Hindlimb muscle (tissue), 1 donor: ENCODE measurements at places on chromosomes 12 and 14. TPM values are rescaled to one million over a fixed set of nuclear protein-coding genes. Genes with fewer than 3 reads are reported as not detected.

The IRAK3 gene
- 5.9 TPM for polyA plus RNA-seq

The PTGDR gene
- 0.37 TPM for polyA plus RNA-seq

The SMOC1 gene
- 4.2 TPM for polyA plus RNA-seq

The KRT83 gene
- polyA plus RNA-seq = not detected

The TSPAN19 gene
- not detected for polyA plus RNA-seq

The IGF1 gene
- polyA plus RNA-seq = 21.8 TPM

The NPAS3 gene
- 3.8 TPM for polyA plus RNA-seq

The TEDC1 gene
- polyA plus RNA-seq = 5.1 TPM

The CLEC14A gene
- polyA plus RNA-seq = 24.4 TPM

The ADAMTS20 gene
- polyA plus RNA-seq = 0.72 TPM

The HOTAIR gene
- 7.6 TPM for polyA plus RNA-seq

The FAM186B gene
- polyA plus RNA-seq = 2.7 TPM

The POTEG gene
- polyA plus RNA-seq = not detected

The MIP gene
- polyA plus RNA-seq = not detected

The PLA2G1B gene
- not detected for polyA plus RNA-seq

The GPX2 gene
- polyA plus RNA-seq = 0.67 TPM

The HOXC10 gene
- polyA plus RNA-seq = 57.9 TPM

The SCYL2 gene
- polyA plus RNA-seq = 27.3 TPM

The ART4 gene
- polyA plus RNA-seq = 0.22 TPM

The NOXRED1 gene
- polyA plus RNA-seq = 0.48 TPM

The RFLNA gene
- 6.9 TPM for polyA plus RNA-seq

DNA sequence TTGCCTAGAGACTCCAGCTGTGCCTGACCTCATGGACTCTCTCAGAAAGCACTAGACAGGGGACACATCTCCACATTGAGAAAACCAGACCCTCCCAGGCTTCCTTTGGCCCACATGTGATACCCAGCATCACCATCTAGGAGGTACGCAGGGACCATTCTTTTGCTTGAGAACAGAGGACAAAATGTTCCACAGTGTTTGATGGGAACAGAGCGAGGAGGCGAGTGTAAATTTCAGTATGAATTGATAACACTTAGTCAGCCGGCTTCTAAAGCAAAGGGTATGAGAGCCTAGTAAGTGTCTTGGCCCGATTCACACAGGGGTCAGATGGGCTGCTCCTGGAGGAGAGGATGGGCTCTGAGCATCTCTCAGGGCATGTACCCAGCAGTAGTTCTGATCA lies 1052.4 kb downstream of the BCL11B start:
- DNase-seq = no peak

GRCh38 chr14:55446127-55446736 lies 5.8 kb upstream of the TBPL2 start:
- peak; percentile 47 for DNase-seq

DNA sequence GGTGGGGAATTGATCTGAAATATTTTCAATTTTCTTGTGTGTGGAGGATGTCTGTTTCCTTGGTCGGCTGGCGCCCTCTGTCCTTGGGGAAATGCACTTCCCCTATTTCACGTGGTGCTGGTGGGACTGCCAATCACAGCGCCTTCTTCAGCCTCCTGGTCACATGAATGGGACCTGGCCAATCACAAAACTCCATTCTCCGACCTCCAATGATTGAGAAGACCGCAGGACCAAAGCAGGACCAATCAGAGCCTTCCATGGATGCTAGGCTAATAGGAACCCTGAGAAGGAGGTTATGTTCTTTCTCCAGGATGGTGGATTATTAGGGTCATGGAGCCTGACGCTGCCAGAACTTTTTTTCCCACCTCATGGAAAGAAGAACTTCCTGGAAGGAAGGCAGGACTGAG lies 188.7 kb downstream of the TTC8 start:
- no peak for DNase-seq

DNA sequence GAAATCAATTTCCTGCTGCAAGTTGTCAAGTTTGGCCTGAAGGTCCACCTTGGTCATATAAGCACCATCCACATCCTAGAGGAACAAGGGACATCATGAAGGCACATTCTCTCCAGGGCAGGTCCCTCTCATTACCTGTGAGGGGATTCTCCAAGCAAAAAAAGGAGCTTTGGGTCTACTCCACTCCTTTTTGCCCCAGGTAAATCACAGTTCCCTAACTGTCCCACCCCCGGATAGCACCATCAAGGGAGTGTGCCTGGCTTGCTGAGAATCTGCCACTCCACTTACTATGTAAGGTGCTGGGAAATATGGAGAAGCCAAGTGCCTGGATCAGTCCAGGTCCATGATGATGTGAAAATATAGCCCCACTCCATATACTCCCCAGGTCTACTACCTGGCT lies 2.5 kb downstream of the KRT1 start:
- DNase-seq = no peak

GRCh38 chr12:25884024-25884919 lies 74.2 kb upstream of the RASSF8 start:
- DNase-seq = no peak

GRCh38 chr14:94805680-94806288 lies 35.9 kb upstream of the GSC start:
- DNase-seq = peak; percentile 70

DNA sequence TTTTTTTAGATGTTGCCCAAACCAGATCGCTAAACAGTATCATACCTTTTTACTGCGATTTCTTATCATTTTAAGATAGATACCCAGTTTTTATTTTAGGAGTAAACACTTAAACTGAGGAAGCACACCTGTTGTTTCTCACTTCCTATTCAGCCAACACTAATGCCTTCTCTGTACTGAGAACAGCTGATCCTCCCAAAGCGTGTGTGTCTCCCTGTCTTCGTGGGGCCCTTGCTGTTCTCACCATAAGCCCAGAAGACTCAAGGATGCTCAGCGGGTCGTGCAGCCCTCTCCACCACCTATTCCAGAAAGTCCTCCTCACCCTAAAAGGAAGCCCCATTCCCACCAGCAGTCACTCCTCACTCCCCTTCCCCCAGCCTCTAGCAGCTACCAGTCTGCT lies 14.8 kb downstream of the PPP2R5C start:
- DNase-seq = no peak

- DNase-seq = no peak
These were observed 375.0 kb downstream of the DPF3 start for GRCh38 chr14:72518809-72519377.

- no peak for DNase-seq
These were observed 405.4 kb downstream of the DPF3 start for GRCh38 chr14:72488514-72488913.

GRCh38 chr12:23001487-23001886 lies 376.5 kb downstream of the ETNK1 start:
- DNase-seq = no peak

DNA sequence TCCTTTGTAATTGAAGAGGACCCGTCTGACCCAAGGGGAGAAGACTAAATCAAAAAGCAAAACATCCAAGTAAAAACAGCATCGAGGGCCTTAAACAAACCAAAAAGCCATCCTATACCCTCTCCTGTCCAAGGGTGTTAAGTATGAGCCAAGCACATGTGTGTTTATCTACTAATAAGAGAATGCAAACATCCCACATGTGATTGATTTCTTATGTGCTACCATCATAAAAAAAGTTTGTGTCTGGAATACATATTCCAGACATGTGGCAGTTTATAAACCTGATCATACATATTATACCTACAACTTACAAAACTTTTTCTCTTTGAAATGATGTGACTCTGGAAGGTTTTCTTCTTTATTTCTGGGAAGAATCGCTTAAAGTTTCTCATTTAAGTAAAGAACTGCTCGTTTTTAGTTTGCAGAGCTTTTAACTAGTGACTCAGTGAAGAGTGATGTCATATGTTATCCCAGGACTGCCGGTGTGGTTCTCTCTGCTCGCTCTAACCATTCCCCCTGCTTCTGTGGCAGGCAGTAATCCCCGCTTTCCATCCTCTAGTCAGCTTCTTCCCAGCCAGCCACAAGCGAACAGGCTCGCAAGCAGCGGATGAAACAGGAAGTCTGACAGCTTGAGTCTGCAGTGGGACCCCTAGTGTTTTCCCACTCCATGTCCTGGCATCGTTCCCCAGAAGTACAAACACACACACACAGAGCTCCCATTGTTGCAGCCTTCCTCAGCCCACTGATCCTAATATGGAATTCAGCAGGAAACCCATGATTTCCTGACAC lies 431 bp upstream of the RHOJ start:
- peak; percentile 93 for DNase-seq

DNA sequence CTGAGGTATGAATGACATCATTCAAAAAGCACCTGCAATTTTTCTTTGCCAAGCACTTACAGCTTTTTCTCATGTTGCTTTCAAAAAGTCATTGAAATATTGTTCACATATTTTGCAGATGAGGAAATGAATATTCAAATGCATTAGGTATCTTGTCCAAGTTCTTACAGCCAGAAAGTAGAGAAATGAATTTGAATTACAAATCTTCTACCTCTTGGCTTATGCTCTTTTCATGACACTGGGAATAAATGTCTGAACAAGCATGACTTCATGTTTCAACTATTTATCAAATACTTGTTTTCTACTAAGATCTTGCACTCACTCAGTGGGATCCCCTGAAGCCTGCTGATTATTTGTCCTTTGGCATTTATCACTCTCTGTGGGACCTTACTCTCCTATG lies 267.2 kb upstream of the BTG1 start:
- peak; percentile 36 for DNase-seq

DNA sequence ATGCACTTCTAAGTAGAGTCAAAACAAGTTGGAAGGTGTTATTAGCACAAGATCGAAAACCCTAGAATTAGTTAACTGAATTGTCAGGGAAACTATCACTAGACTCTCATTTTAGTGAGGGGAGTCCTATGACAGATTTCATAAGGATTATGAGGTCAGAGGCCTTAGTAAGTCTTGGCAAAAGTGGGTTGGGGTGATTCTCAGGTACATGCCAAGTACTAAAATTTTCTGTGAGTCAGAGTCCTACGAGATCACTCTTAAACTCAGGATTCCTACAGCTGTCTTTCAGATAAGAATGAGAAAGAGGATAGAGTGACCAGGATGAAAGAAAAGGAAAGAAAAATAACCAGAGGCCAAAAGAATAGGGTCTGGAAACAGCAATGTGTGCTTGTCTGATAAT lies 50.8 kb upstream of the BBS10 start:
- no peak for DNase-seq

GRCh38 chr14:93994919-93995682 lies 2.0 kb upstream of the CCDC197 start:
- DNase-seq = no peak

DNA sequence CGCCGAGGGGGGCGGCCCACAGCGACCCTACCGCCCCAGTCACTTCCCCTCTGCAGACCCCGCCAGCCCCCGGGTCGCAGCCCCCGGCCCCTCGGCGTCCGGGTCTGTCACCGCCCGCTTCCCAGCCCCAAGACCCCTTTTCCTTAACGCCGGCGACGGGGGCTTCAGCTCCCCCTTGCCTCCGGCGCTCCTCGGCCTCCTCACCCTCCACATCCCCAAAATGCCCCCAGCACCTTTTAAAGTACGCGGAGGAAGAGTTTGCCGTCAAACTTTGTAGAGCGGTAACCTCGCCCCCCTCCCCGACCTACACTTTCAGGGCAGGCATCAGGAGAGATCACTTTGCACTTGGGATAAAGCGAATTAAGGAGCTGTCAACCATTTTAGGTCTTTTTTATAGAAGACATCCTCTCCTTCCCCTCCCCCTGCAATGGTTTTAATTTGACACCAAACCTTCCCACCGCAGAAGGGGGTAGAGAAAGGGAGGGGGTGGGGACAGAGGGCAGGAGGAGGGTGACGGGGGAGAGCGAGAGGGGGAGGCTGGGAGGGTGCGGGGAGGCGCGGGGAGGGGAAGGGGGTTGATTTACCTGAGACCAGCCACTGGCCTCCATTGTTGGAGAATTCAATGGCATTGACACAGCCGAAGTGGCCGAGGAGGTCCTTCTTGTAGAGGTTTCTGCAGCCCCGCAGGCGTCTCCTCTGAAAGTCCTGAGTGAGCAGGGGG lies 578 bp downstream of the DCAF5 start:
- DNase-seq = peak; percentile 43

DNA sequence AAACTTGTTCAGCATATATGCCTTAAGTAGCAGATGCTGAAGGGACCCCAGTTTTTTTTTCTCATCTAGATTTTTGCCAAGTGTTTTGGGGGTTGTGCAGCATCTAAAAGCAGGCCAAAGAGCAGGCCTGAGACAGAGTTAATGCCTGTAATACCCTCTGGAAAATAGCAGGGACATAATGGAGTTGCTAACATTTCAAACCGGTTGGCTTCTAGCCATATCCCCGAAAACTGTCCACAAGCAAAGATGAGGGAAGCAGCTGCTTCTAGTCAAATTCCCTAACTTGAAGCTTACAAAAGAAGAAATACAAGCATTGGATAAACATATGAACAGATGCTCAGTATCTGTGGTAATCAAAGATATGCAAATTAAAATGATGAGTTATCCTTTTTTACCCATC lies 52.1 kb upstream of the AEBP2 start:
- no peak for DNase-seq

GRCh38 chr14:69673104-69673503 lies 61.7 kb downstream of the SUSD6 start:
- no peak for DNase-seq

DNA sequence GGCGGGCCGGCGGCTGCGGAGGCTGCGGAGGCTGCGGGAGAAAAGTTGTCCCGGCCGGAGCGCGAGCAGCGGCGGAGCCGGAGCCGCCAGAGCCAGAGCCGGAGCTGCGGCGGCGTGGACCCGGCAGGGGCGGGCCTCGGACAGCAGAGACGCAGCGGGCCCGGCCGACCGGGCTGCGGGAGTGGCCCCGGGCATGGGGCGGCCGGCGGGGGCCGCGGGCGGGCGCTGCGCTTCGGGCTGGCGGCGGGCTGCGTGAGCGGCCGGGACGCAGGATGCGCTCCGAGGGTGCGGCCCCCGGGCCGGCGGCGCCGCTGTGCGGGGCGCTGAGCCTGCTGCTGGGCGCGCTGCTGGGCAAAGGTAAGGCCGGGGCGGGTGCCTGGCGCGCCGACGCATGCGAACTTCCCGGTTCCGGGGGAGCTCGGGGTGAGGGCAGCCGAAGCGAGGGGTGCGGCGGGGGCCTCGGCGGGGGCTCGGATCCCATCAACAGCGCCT lies at the start of gene TMEM132C:
TMEM132C (plus strand) TSS at position 40 of the 492 bp plus-strand sequence; CDS start at position 273, 233 bp downstream.
- DNase-seq = no peak

GRCh38 chr12:4220536-4221257 lies 52.9 kb upstream of the CCND2 start:
- DNase-seq = no peak

- DNase-seq = no peak
These were observed 152.5 kb downstream of the C12orf75 start for GRCh38 chr12:105482951-105483350.
